Caco-2 (cell line): ENCODE measurements at places on chromosomes 13 and 19. TPM values are rescaled to one million over a fixed set of nuclear protein-coding genes. Genes with fewer than 3 reads are reported as not detected.

GPATCH1 gene
- total RNA-seq, result 16.1 and 17.1 TPM in 2 replicates

- peak; percentile 84 for DNase-seq
- peaks cover 31% of the 10 kb centered on the region for H3K4me1 ChIP-seq
- H3K4me3 ChIP-seq, result peak overlapping the region; percentile 30
Observed at GRCh38 chr19:6092329-6093286, 17.7 kb downstream of the RFX2 start.

DNA sequence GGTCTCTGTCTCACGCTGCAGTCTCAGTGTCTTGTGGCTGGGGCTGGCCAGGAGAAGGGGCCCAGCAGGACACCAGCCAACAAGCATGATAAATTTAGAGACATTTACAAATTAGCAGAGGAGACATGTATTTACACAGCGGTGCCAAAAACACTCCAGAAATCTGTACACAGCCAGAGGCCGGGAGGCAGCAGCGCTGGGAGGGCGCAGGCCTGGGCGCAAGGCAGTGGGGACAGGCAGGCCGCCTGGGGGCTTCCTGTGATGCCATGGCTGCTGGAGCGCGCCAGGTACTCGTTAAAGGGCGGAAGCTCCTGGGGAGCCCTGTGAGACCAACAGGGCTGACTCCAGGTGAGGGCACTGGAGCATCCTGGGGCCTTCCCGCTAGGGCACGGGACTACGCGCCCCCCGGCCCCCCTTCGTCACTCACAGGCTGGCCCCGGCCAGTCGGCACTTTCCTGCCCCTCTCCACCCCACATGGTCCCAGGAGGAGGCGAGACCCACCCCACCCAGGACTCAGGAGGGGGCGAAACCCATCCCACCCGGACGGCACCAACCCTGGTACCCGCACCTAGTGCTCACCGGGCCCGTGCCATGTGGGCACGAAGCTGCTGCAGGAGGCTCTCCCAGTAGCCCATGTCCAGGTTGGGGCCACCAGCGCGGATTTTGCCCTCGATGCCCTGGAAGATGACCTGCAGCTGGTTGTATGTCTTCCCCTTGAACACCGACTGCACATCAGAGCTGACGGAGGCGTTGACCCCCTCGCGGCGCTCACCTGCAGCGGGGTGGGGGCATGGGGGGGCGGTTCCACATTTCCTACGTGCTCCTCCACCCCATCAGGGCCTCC, 7.4 kb upstream of the TBXA2R start:
- H3K4me3 ChIP-seq, result no peak overlapping the region
- no peak overlapping the region for H3K27ac ChIP-seq
- H3K36me3 ChIP-seq, result no peaks in the 10 kb centered on the region
- H3K4me1 ChIP-seq, result no peaks in the 10 kb centered on the region
- no peaks in the 10 kb centered on the region for H3K27me3 ChIP-seq

CEACAM3 gene
- total RNA-seq, result not detected in 2 replicates

DNA sequence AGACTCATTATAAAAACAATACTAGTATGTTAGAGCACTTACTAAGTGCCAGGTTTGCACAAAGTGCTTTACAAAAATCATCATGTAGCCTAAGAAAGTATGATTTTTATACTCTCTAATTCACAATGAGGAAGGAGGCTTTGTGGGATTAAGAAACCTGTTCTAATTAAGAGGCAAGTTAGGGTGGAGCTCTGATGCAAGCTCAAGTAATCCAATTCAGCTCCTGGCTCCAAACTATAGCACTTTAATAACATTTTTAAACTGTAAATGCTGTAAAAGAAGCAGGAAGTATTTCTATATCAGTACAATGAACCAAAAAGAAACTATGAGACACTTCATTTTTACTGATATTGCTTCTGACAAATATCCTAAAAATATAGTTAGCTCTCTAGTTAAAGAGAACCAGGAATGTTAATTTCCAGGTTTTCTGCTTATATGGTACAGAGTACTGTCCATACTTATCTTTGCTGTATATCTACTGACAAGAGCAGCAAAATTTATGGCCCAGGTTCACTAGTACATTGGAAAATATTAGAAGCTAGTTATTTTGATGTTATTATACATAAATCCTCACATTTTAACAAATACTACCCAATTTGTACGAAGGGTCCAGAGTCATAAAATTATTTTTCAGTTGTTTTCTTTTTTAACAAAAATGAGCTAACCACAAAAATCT, 482.0 kb downstream of the DIAPH3 start:
- no peaks in the 10 kb centered on the region; the same call in 1 of the 2 replicates for H3K36me3 ChIP-seq
- H3K4me1 ChIP-seq, result peaks cover 73% of the 10 kb centered on the region
- DNase-seq, result no peak
- H3K4me3 ChIP-seq, result no peak overlapping the region
- no peak overlapping the region for H3K27ac ChIP-seq

CEACAM20 gene
- 0.16 TPM in 1 of 2 replicates, not detected in the other for total RNA-seq

- H3K27ac ChIP-seq, result no peak within 1 kb of the TSS
- no peak within 1 kb of the TSS for H3K4me3 ChIP-seq
- no peak for DNase-seq
Observed at GRCh38 chr13:24763596-24764275, at the start of gene RNF17. Gene RNF17, plus strand, starts transcription at chr13:24764169. Its CDS starts 35 bp downstream, at chr13:24764204.

DNA sequence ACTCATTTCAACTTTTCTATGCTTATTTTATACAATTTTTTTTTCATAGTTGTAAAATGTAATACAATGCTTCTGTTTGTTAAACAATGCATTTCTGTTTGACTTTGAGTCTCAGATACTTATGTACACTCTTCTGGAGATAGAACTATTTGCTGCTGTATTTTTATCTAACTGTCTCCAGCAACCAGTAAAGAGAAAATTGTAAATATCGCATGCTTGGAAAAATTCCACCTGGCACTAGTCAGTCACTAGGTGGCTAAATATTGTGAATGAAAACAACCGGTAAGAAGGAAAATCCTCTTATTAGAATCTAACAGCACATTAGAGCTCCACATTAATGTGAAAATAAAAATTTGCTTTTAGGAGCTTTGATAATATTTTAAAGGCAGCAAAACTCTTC, 876.5 kb downstream of the PCDH9 start:
- DNase-seq, result no peak
- H3K4me1 ChIP-seq, result no peaks in the 10 kb centered on the region
- H3K36me3 ChIP-seq, result no peaks in the 10 kb centered on the region
- no peaks in the 10 kb centered on the region for H3K27me3 ChIP-seq

DNA sequence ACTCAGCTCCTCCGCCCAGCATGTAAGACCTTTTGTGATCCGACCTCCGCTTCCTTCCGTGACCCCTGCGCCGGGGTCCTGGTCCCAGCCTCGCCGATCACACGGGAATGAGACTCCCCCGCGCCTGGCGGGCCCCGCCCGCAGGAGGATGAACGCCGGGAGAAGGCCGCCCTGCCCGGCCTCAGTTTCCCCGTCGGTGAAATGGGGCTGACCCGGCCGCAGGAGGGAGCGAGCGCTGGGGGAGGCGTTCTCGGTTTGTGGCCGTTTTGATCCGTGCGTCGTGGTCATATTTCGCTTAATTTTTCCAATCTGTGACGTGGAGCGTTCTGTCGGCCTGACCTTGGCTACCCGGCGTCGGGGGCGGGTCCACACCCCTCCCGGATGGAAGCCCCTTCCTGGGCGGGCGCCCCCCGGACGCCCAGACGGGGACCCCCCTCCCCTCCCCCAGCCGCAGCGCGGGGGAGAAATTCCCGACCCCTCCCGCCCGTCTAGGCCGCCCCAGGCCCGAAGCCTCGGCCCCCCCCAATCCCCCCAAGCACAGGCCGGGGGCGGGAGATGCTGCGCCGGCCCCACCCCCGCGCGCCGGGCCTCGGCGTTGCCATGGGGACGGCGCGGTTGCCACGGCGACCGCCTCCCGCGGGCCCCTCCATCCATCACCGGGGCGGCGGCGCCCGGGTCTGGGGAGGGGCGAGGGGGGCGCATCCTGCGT, 11.1 kb downstream of the PALM start:
- H3K4me3 ChIP-seq, result no peak overlapping the region
- H3K4me1 ChIP-seq, result no peaks in the 10 kb centered on the region
- no peak overlapping the region for H3K27ac ChIP-seq
- no peaks in the 10 kb centered on the region for H3K36me3 ChIP-seq
- no peaks in the 10 kb centered on the region for H3K27me3 ChIP-seq

GRCh38 chr19:3516675-3517207, 10.6 kb downstream of the FZR1 start:
- no peaks in the 10 kb centered on the region; the same call in 1 of the 2 replicates for H3K36me3 ChIP-seq
- no peak for DNase-seq
- no peak overlapping the region for H3K27ac ChIP-seq
- H3K27me3 ChIP-seq, result no peaks in the 10 kb centered on the region
- no peak overlapping the region for H3K4me3 ChIP-seq

GRCh38 chr13:71485913-71486312, 381.1 kb downstream of the DACH1 start:
- no peak overlapping the region for H3K4me3 ChIP-seq
- DNase-seq, result no peak
- H3K36me3 ChIP-seq, result no peaks in the 10 kb centered on the region
- no peak overlapping the region for H3K27ac ChIP-seq
- H3K4me1 ChIP-seq, result no peaks in the 10 kb centered on the region
- H3K27me3 ChIP-seq, result no peaks in the 10 kb centered on the region

DNA sequence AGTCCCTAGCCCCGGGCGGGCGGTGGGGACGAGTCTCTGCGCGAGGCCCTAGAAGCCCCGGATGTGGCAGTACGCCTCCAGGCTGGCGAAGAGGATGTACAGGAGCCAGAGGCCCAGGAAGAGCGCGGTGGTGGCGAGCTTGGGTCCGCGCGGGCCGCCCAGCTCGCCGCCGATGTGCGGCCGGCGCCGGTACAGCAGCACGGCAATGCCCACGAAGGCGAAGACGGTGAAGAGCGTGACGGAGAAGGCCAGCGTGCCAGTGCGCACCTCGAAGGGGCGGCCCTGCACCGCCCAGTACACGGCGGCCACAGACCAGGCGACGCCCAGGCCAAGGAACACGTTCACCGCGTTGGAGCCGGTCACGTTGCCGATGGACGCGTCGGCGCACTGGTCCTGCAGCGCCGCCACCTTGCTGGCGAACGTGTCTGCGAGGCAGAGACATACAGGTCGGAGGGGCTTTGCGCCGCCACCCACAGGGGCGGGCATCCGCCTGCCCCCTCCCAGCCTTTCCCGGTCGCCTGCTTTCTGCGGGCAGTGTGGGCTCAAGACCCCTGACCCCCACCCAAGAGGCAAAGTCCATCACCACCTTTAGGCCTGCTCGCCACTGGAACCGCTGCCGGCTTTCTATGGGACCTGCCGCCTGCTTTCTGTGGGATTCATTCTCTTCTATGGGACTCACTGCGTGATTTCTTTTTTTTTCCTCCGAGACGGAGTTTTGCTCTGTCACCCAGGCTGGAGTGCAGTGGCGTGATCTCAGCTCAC, 10.9 kb upstream of the MEIS3 start:
- no peak overlapping the region for H3K27ac ChIP-seq
- peaks cover 13% of the 10 kb centered on the region for H3K4me1 ChIP-seq
- H3K27me3 ChIP-seq, result no peaks in the 10 kb centered on the region

GRCh38 chr19:39927524-39928356, 6.7 kb downstream of the FCGBP start:
- H3K4me1 ChIP-seq, result no peaks in the 10 kb centered on the region
- no peaks in the 10 kb centered on the region for H3K27me3 ChIP-seq
- H3K36me3 ChIP-seq, result no peaks in the 10 kb centered on the region
- no peak overlapping the region for H3K27ac ChIP-seq

- H3K4me3 ChIP-seq, result peak overlapping the region; percentile 72
- H3K36me3 ChIP-seq, result no peaks in the 10 kb centered on the region
- H3K27me3 ChIP-seq, result no peaks in the 10 kb centered on the region
- DNase-seq, result no peak
- peak overlapping the region; percentile 95 for H3K27ac ChIP-seq
- H3K4me1 ChIP-seq, result no peaks in the 10 kb centered on the region
Observed at GRCh38 chr19:21328406-21328805, 804 bp downstream of the ZNF708 start.

FFAR3 gene
- not detected in 2 replicates for total RNA-seq

GRCh38 chr19:53894707-53895106, 12.7 kb downstream of the PRKCG start:
- no peak overlapping the region for H3K27ac ChIP-seq
- DNase-seq, result no peak
- no peaks in the 10 kb centered on the region for H3K36me3 ChIP-seq
- no peak overlapping the region for H3K4me3 ChIP-seq

GRCh38 chr13:21465710-21466160, 6.6 kb upstream of the ZDHHC20 start:
- peak overlapping the region; percentile 14 for H3K4me3 ChIP-seq
- H3K27me3 ChIP-seq, result no peaks in the 10 kb centered on the region
- peak; percentile 73 for DNase-seq
- no peaks in the 10 kb centered on the region for H3K36me3 ChIP-seq

LRRC63 gene
- not detected in 2 replicates for total RNA-seq

CYP2A6 gene
- not detected in 2 replicates for total RNA-seq

- H3K27ac ChIP-seq, result no peak overlapping the region
- H3K36me3 ChIP-seq, result no peaks in the 10 kb centered on the region
- no peak overlapping the region for H3K4me3 ChIP-seq
Observed at GRCh38 chr13:41496420-41497234, 39.3 kb downstream of the RGCC start.

GRCh38 chr19:41384351-41384750, 8.0 kb downstream of the TMEM91 start:
- no peaks in the 10 kb centered on the region for H3K4me1 ChIP-seq
- no peak overlapping the region for H3K4me3 ChIP-seq
- H3K36me3 ChIP-seq, result no peaks in the 10 kb centered on the region
- no peaks in the 10 kb centered on the region for H3K27me3 ChIP-seq
- no peak overlapping the region for H3K27ac ChIP-seq
- DNase-seq, result no peak

- H3K4me3 ChIP-seq, result no peak overlapping the region
- H3K27me3 ChIP-seq, result no peaks in the 10 kb centered on the region
- no peaks in the 10 kb centered on the region for H3K36me3 ChIP-seq
- no peak overlapping the region for H3K27ac ChIP-seq
- no peaks in the 10 kb centered on the region for H3K4me1 ChIP-seq
Observed at GRCh38 chr13:74090869-74091605, 43.2 kb downstream of the KLF12 start.

DNA sequence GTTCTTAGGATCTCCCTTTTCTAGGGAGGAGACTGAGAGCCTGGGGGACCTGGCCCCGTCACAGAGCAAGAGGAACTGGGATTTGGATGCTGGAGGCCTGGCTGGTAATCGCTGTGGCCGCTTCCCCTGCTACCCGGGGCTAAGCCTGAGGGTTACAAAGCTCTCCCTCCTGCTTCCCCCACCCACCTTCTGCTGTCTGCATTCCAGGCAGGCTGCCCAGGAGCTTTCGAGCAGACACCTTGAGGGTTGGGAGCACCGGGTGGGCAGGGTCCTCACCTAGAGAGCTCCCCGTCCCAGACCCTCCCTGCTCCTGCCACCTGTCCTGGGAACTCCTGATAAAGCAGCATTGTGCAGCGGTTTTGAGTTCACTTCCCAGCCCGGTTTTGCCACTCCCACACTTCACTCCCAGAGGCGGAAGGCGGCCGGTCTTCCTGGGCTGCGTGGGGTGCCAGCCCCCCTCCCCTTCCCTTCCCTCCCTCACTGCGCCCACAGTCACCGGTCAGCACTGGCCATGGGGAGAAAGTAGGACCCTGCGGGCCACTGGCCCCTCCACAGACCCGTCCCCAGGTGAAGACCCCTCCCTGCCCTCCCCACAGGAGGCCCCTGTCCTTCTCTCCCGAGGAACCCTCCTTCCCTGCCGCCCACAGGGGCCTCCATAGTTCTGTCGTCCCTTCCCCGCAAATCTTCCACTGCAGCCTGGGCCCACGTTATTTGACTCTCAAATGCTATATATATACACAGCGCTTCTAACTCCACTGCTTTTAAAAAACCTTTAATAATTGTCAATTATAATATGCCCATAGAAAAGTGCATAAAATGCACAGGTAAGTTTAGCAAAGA, 8.1 kb downstream of the PAK4 start:
- no peak for DNase-seq
- no peak overlapping the region for H3K4me3 ChIP-seq
- peaks cover 45% of the 10 kb centered on the region for H3K4me1 ChIP-seq
- no peaks in the 10 kb centered on the region; the same call in none of the 2 replicates for H3K36me3 ChIP-seq

- H3K4me3 ChIP-seq, result peak within 1 kb of the TSS; percentile 55
- H3K4me1 ChIP-seq, result peaks cover 9% of the 10 kb centered on the region; the same call in 1 of the 2 replicates
- H3K36me3 ChIP-seq, result peaks cover 7% of the 10 kb centered on the region
- H3K27ac ChIP-seq, result peak within 1 kb of the TSS; percentile 77
- DNase-seq, result peak; percentile 94
Observed at GRCh38 chr19:45038931-45039893, at the start of gene CLASRP. Gene CLASRP, plus strand, starts transcription at chr19:45039045. Its CDS starts 1,168 bp downstream, at chr19:45040213.
